Activated naive CD4-positive, alpha-beta T cell (primary cell): ENCODE measurements at places on chromosomes 5 and 9.

DNA sequence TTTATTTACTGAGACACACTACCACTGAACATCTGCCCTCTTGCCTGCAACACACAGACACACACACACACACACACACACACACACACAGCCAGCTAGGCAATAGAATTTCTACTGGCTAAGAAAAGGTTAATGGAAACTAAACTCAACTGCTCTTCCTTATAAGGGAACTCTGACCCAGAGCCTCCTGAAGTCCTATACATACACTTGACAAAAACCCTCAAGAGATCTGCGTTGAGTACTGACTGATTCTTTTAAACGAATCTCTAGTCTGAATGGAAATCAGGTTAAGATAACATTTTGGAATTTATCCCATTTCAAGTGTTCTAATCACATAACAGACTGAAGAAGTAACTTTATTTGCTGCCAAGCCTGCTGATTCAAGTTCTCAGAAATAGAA is 25.9 kb upstream of the TRPM3 start:
- no peak for DNase-seq

DNA sequence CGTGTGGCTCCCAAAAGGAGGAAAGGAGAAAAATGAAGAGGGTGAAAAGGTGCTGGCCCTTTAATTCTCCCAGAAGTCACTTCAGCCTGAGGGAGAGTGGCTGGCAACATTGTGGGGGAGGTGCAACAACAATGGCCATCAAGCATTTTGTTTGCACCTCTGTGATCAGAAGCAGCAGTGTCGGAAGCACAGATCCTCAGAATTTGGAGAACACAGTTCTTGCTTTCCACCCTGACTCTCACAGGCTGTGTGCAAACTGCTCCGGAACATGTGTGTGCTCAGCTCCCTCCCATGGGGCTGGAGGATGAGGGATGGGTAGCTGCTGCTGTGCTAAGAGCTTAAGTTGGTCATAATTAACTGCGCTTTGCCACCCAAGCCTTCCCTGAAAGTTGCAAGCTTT is 127.1 kb downstream of the DPYSL3 start:
- DNase-seq: no peak

DNA sequence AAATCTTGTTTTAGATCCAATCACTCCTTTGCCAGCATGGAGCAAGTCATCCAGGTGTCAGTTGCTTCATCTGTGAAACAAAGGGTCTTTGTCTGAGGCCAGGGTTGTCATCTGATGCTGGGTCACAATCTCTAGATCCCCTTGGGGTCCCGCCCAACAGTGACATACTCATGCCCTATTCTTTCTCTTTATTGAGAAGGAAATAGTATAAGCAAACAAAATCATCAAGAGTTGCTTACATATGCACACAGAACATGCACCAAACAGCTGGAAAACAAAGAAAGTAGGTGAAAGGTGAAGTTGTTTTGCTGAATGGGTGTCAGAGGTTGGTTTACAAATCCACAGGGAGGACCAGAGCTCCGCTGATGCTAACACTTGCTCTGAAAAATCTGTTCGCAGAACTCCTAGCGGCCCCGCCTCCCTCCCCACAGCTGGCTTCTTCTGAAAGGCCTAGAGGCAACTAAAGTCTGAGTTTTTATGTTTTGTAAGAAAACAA is 106.1 kb upstream of the SLC44A1 start:
- no peak for DNase-seq

GRCh38 chr9:5485378-5486085 is 24.8 kb upstream of the PDCD1LG2 start:
- DNase-seq: no peak

DNA sequence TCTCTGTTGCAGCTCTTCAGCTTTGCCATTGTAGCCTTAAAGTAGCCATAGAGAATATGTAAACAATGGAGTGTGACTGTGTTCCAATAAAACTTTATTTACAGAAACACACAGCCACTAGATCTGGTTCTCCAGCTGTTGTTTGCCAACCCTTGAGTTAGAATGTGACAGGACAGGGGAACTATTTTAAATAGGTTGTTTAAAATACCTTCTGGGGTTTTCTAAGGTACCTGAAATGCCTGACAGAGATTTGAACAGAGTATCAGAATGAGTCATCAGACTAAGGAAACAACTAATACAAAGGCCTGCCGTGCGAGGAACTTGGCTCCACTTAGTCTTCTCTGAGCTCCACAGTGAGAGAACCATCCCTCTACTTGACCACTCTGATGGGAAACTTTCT is 85.4 kb downstream of the HSD17B4 start:
- DNase-seq: no peak

- no peak for DNase-seq
These were observed 1646.6 kb downstream of the MAT2B start for GRCh38 chr5:165152058-165152457.

GRCh38 chr5:140146523-140146842 is 20.7 kb downstream of the IGIP start:
- no peak for DNase-seq

DNA sequence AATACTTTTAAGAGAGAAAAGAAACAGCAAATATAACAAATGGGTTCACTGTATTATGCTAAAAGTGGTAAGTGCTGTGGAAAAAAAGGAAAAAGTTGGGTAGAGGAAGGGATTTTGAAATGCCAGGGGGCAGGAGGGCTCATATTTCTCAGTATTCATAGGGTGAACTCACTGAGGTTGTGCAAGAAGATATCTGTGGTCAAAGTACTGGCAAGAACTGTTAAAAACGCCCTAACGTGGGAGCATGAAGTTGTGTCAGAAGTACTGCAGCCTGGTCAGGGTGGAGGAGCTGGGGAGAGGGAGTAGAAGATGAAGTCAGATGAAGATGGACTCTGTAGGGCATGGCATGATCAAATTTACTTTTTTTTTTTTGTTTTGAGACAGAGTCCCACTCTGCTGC is 31.2 kb upstream of the SLC28A3 start:
- no peak for DNase-seq

DNA sequence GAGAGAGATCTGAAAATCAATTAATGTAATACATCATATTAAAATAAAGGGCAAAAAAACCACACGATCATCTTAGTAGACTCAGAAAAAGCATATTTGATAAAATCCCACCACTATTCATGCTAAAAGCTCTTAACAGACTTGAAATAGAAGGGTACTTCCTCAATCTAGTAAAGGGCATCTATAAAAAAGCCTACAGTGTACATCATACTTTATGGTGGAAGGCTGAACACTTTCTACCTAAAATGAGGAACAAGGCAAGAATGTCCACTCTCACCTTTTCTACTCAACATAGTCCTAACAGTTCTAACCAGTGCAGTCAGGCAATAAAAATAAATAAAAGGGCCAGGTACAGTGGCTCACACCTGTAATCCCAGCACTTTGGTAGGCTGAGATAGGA is 38.9 kb downstream of the POLK start:
- no peak for DNase-seq

DNA sequence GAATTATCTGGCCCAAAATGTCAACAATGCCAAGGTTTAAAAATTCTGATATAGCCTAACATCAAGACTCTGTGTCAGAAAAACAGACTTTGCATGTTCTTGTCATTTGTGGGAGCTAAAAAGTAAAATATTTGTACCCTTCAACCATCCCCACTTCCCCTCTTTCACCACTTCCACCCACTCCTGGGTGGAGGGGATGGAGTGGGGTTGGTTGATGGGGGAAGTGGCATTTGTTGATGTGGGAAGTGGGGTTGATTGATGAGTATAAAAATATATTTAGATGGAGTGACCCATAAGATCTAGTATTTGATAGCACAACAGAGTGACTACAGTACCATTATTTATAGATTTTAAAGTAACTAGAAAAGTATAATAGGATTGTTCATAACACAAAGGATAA is 55.0 kb upstream of the C9orf72 start:
- DNase-seq: no peak

GRCh38 chr9:20321423-20322082 is 300.7 kb downstream of the MLLT3 start:
- peak; percentile 14 for DNase-seq
